Neural progenitor cell (in vitro differentiated cells): ENCODE measurements at places on chromosomes 3 and 15. TPM values are rescaled to one million over a fixed set of nuclear protein-coding genes. Genes with fewer than 3 reads are reported as not detected.
A peak's percentile ranks its signal among the peaks of the same experiment; 100 is the strongest.

The TGM4 gene
- total RNA-seq, result 0.04 and 0.12 TPM in 2 replicates

The CPB1 gene
- not detected in 2 replicates for total RNA-seq

- DNase-seq, result no peak
Observed at GRCh38 chr3:112038863-112039262, 4.3 kb downstream of the TMPRSS7 start.

GRCh38 chr3:74106925-74107324 is 482.2 kb upstream of the PDZRN3 start:
- DNase-seq, result no peak

DNA sequence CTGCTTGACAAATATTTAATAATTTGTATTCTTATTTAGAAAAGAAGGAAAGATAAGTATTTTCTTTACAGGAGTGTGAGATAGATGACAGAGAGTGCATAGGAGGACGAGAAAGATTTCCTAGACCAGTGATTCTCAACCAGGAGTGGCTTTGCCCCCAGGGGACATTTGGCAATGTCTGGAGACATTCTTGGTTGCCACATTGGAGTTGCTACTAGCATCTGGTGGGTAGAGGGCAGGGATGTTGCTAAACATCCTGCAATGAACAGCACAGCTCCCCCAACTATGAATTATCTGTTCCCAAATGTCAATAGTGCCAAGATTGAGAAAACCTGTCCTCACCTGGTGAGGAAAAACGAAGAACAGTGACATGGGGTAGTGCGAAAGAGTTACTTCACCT is 30.8 kb upstream of the MINAR1 start:
- DNase-seq, result no peak

DNA sequence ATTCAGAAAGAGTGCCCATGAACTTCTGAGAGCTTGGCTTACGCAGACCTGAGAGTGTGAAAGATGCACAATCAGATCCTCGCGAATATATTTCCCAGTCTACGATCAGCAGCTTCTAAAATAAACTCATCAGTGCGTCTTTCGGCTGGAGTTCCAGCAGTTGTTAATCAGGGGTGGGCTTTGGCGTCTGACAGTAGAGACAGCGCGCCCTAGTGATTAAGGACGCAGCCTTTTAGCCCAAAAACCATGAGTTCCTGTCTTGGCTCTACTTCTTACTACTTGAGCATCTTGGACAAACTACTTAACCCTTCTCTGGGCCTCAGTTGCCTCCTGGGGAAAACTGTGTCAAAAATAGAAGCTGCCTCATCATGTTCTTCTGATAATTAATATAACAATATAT is 15.8 kb upstream of the ARRDC4 start:
- peak; percentile 14 for DNase-seq

GRCh38 chr3:161558236-161558635 is 61.6 kb downstream of the OTOL1 start:
- DNase-seq, result no peak

GRCh38 chr3:126751611-126752302 is 47.7 kb downstream of the CHCHD6 start:
- DNase-seq, result no peak

GRCh38 chr3:42509111-42509510 is 6.7 kb downstream of the VIPR1 start:
- DNase-seq, result no peak
